ENCODE measurements at places on chromosomes 5 and 9. TPM values are rescaled to one million over a fixed set of nuclear protein-coding genes. Genes with fewer than 3 reads are reported as not detected.

DNA sequence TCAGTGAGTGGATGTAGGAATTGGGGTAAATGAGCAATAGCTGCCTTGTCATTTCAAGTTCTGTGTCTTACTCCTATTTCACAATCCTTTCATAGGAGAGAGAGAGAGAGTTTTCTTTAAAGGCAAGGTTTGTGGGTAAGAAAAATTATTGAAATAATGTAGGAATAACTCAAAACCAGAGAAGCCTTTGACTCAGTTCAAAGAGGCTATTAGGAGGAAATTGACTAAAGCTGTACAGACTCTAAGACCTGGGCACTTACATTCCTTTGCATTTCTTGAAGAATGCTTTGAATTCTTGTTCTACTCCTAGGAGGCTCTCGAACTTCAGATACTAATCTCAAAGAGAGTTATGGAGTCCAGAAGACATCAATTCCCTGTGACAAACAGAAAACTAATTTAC is 257.1 kb downstream of the FBXL7 start:
- DNase-seq: peak; percentile 28

The NTMT1 gene
- 22.4 TPM for total RNA-seq

DNA sequence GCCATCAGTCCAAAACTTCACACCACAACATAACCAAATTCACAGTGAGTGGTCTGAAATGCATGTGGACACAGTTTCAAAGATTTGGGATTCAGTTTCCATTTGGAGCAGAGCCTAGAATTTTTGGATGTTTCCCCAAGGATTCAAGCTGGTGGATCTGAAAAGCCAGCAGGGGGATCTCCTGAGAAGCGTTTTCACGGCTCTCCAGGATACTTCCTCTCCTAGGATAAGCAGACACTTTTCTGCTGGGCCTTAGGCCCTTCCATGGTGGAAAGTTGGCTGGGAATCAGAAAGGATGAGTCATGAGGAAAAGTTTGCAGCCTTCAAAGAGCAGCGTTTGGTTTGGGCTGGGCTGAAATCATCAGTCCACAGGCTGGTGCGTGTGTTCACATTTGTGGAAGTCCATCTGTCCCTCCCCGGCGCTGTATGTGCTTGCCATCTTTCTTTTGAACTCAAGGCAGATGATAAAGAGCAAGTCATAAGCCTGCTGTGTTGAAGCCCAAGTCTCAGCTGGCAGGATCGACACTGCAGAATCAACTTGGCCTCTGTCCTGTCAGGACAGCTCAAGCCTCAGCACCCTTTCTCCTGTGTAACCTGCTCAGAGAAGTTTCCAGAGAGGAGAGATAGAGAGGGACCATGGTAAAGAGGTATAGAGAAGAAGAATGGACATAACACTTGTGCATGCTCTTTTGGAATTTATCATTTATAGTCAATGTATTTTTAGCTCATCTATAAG is 152.6 kb upstream of the MSX2 start:
- DNase-seq: peak; percentile 73

The SHOC1 gene
- total RNA-seq: not detected

- no peak for DNase-seq
These were observed 4.7 kb upstream of the FOXB2 start for GRCh38 chr9:77014597-77015263.

The SPINK4 gene
- total RNA-seq: not detected

DNA sequence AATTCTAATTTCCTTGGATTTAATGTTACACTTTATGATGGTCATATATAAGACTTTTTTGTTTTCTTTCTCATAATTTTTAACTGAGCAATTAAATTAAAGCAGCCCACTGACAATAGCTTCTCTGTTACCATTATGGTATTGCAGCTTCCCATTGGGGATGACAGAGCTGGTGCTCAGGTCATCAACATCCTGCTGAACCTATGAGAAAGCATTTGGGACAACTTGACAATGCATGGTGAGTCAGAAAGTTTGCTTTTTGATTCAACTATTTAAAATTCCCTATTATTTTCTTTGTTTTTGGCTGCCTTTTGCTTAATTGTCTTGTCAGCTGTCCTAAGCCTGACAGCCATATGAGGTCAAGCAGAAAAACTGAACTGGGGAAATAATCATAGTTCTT is 487.4 kb upstream of the RIOK2 start:
- peak; percentile 43 for DNase-seq

- DNase-seq: peak; percentile 6
These were observed 316.7 kb upstream of the TLE4 start for GRCh38 chr9:79254900-79255650.

- DNase-seq: no peak
These were observed 194.9 kb upstream of the ZNF608 start for GRCh38 chr5:124941051-124942049.

The ARID3C gene
- under 0.01 TPM for total RNA-seq

DNA sequence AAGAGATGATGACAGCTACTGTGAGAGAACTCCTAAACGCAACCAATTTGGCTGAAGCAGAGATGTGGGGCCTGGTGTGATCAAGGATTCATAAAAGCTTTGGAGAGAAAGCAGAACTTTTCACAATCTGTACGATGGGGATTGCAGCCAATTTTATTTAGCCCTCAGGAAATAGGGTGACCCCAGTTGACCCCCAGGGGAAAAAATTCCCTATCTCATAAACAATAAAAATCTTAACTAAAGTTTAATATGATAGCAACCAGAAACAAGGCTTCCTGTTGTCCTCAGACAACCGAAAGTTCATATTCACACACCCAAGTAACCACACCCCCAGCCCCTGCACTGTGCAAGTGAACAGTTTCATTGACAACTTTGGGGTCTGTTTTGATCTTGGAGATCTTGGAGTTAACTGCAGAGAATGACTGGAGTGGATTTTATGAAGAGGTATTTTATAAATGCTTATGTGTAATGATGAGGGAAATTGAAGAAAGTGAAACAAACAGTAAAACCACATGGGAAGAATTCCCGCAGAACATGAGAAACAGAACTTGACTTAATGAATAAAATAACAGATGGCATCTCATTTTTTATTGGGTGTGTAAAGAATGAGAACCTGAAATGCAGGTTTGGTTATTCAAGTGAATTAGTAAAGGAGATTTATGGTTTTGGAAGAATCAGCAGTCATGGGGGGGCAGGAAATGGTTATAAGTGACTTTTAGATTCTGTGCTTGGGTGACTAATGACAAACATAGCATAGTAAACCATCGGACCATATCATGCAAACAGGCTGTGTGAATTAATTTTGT is 94.5 kb downstream of the PDE4D start:
- DNase-seq: peak; percentile 75

DNA sequence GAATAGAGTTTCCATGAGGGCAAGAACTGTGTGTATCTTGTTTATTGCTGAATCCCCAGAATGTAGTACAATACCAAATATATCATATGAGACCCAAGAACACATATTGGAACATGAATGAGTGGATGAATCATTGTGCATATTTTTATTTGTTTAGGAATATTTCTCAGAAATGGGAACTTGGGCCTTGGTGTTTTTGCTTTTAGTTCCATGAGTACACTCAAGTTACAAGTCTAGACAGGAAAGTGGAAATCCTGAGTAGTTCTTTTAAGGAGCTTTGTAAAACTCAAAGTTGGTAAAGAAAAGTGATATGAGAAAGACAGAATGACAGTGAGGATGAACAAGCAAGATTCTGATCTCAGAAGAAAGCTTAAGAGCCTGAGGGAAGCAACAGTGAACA is 647.0 kb downstream of the EFNA5 start:
- no peak for DNase-seq

The SH3TC2 gene
- total RNA-seq: 15.0 TPM

The ZNG1A gene
- total RNA-seq: 10.7 TPM

The ACTL7A gene
- total RNA-seq: not detected

The STK32A gene
- under 0.01 TPM for total RNA-seq

- DNase-seq: no peak
These were observed 514.8 kb downstream of the CDK5RAP2 start for GRCh38 chr9:120065151-120065550.

The MLANA gene
- total RNA-seq: not detected

The PCDHGB4 gene
- total RNA-seq: 10.1 TPM

GRCh38 chr9:108857572-108857971 is 1.8 kb upstream of the ACTL7B start:
- DNase-seq: no peak

GRCh38 chr5:133155326-133155969 is 103.6 kb downstream of the HSPA4 start:
- no peak for DNase-seq

DNA sequence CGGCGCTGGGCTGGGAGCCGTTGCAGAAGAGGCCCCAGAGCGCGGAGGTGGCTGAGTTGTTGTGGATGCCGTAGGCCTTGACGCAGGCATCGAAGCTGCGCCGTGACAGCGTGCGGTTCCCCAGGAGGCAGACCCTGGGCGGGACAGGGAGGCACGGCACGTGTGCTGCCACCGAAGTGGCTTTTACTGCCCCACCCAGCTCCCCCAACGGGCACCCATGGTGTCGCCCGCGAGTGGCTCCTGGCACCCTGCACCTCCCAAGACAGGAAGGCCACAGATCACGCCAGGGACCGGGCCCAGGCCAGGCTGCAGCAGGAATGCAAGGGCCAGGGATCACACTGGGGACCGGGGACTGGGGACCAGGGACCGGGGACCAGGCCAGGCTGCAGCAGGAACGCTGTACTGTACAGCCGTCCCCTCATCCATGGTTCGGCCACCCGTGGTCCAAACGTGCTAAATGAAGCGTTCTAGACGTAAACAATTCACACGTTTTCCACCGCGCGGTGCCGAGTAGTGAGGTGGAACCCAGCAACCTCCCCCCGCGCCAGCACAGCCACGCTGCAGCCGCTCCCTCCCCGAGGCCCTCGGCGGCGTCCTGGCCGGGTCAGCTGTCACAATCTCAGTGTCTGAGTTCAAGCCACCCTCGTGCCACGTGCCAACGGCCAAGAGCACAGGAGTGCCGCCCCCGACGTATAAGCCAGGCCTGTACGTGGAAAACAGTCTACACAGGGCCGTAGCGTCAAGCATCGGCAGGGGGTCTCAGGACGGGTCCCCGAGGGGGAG is 27.8 kb downstream of the SLC12A7 start:
- no peak for DNase-seq

DNA sequence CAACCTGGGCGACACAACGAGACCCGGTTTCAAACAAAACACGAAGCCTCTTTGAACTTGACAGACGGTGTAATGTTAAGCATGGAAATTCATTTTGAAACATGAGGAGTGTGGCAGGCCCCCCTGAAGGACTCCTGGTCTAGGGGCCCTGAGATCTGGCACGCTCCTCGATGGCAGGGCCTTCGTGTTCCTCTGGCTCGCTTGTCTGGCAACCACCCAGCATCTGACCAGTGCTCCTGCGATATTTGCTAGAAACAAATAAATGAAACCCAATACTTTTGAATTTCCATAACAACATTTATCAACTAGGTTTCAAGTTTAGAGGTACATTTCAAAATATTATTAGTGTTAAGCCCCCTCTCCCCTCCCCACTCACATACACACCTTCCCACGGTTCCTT is 193.0 kb downstream of the ERCC6L2 start:
- DNase-seq: no peak

DNA sequence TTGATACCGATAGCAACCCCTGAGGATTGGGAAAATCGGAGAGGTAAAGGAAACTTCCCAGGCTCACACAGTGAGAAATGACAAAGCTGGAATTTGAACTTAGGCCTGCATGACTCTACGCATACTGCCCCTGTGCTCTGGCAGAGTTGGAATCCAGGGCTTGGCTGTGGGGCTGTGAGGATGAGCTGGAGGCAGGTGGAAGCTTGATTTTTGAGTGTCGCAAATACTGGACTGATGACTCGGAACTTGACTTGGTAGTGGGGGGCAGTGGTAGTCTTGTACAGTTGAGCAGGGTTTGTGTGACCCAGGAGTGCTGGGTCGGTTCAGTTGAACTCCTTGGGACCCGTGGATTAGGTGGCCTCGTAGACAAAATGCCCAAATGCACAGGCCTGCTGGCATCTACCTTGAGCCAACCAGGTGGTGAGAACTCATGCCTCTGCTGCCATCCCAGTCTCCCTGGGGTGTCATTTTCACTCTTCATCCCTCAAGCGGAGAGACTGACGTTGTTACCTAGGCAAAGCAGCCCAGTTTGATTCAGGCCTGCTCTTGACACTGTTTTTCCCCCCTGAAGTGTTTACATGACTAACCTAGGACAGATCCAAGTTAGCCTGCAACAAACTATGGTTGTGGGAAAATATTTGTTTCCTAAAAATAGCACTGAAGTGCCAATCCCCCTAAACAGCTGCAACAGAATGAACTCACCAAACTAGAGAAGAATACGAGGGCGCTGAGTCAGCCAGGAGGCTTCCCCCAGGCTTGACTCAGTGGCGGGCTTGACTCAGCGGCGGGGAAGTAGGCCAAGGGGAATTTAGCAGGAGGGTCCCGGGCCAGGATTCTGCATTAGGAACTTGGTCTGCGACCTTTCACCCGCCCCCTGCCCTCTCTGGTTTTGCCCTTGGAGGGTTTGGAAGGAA is 45.7 kb upstream of the ORM1 start:
- peak; percentile 96 for DNase-seq
